Stimulated activated CD4-positive, alpha-beta T cell treated with anti-CD3 and anti-CD28 coated beads, Interleukin-1b, Interleukin-23, amount 100 ng/mL, for 1 hour (primary cell): ENCODE measurements at places on chromosomes 1 and 21.

DNA sequence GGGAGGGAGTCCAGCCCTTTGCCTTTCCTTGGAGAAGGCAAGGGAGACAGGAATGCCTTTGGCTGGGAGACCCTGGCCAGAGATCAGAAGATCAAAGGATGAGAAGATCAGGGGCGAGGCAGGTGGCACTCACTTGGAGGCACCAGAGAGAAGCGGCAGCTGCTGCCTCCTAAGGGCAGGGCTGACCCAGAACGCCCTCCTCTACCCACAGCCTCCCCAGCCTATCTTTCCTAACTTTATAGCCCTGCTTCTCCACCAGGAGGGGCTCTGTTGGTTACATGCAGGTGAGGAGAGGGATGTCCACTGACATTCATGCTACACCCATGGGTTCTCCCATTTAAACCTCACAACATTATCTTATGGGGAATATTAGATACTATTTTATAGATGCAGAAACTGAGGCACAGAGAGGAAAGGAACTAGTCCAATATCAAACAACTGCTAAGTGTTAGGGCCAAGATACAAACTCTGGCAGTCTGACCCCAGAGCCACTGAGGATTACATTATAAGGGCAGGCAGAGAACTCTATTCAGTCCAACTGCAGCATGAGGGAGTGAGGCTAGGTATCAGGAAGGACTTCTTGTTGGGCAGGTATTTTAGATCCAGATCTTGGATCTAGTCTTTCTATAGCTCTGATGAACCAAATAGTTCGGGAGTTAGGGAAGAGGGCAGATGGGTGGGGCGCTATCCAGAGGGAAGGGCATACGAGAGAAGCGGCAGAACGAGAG, 19.9 kb downstream of the LGR6 start:
- no peak for DNase-seq

- DNase-seq = no peak
These were observed 18.3 kb upstream of the ARID1A start for GRCh38 chr1:26677306-26678115.

DNA sequence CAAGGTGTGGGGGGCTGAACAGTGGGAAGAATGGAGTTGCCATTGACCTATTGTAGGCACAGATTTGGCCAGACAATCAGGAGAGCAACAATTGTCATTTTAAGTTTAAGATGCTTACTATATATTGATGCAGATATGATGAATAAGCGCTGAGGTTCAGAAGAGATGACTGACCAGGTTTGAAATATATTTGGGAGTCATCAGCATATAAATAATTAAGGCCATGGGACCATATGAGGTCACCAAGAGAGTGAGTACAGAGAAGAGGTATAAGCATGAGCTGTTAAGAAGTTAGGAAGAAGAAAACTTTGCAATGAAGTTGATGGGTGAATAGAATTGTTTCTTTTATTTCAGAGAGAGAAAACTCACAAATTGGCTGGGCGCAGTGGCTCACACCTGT, 4.5 kb upstream of the GADD45A start:
- DNase-seq = no peak

DNA sequence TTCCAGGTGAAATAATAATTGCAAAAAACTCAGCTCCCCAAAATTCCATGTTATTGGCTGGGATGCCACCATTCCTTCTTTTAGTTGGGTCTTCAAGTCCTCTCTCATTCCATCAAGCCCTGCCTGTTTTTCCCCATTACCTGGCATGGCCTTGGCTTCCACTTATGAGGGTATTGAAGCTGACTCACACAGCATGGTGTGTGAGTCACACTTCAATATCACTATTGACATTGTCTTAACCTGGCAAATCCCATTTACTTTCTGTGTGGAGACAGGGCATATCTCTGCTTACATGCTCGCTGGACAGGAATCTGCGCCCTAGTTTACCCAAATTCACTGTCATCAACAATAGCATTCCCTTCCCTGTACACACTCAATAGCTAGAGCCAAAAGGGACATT, 1806.8 kb downstream of the BRINP3 start:
- no peak for DNase-seq
